ENCODE measurements at places on chromosomes 2 and 18. TPM values are rescaled to one million over a fixed set of nuclear protein-coding genes. Genes with fewer than 3 reads are reported as not detected.

GRCh38 chr2:167334146-167334742 is 446.0 kb downstream of the XIRP2 start:
- no peak for DNase-seq

Gene SH3RF3
- polyA plus RNA-seq, result 3.0 TPM

GRCh38 chr2:180723712-180724111 is 256.7 kb upstream of the UBE2E3 start:
- DNase-seq, result no peak

GRCh38 chr2:224646242-224646846 is 61.2 kb upstream of the CUL3 start:
- no peak for DNase-seq

DNA sequence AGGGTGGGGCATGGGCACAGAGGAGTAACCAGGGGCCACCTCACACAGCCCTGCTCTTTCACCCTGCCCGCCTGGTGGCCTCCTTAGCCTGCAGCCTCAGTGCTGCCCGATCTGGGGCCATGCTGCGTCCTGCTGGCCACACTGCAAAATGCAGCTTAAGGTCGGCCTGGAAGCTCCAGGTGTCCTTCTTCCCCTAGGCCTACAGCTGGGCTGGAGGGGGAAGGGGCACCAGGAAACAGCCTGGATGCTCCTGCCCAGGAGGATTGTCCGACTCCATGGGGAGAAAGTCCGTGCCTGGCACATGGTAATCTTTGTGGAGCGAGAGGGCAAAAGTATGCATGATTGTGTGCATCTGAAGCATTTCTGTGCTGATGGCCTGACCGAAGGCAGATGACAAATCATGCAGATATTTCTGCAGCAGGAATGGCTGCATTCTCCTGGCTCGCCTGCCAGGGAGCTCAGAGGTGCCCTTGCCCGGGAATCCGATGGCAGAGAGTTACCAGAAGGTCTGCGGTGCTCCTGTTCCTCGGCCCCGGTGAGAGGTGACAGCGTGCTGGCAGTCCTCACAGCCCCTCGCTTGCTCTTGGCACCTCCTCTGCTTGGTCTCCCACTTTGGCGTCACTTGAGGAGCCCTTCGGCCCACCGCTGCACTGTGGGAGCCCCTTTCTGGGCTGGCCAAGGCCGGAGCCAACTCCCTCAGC is 12.8 kb upstream of the ALPP start:
- no peak for DNase-seq

Gene CFAP65
- polyA plus RNA-seq, result 3.4 TPM

Gene CCDC138
- polyA plus RNA-seq, result 6.2 TPM

- DNase-seq, result no peak
These were observed 120.7 kb downstream of the NCK2 start for GRCh38 chr2:105865222-105865913.

DNA sequence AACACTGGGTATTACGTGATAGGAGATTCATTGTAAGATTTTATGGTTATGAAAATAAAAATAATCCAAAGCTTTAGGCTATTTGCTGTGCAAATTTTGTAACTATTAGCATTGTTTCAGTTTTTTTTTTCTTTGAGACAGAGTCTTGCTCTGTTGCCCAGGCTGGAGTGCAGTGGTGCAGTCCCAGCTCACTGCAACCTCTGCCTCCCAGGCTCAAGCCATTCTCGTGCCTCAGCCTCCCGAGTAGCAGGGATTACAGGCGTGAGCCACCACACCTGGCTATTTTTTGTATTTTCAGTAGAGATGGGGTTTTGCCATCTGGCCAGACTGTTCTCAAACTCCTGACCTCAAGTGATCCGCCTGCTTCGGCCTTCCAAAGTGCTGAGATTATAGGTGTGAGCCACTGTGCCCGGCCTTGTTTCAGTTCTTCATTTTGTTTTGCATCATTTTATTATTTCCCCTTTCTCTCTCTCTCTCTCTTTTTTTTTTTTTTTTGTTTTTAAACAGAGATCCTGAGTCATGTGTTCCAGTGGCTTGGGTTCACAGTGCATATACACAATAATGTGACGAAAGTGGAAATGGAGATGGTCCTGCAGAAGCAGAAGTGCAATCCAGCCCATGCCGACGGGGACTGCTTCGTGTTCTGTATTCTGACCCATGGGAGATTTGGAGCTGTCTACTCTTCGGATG is 25.8 kb downstream of the CASP10 start:
- DNase-seq, result no peak

All from large intestine (tissue), 12 donors.